ENCODE measurements at places on chromosomes 2 and 18.

- no peak for DNase-seq
These were observed 238.5 kb upstream of the ERBB4 start for GRCh38 chr2:212777020-212777491.

DNA sequence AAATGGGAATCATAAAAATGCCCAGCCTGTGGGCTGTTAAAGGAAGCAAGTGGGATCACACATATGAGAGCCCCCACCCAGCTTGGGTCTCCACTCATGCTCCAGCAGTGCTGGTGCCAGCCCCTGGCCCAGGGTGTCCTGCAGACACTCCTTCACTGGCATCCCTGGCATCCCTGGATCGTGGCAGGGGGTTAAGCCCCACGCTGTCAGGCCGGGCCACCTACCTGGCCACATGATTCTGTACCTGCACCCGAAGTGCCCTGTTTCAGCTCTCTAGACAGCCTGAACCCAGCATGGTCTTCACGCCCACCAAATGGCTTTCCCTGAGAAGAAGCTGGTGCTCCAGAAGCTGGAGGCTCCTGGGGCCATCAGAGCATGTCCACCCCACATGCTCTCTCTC, 137.4 kb downstream of the INHBB start:
- peak; percentile 28 for DNase-seq

DNA sequence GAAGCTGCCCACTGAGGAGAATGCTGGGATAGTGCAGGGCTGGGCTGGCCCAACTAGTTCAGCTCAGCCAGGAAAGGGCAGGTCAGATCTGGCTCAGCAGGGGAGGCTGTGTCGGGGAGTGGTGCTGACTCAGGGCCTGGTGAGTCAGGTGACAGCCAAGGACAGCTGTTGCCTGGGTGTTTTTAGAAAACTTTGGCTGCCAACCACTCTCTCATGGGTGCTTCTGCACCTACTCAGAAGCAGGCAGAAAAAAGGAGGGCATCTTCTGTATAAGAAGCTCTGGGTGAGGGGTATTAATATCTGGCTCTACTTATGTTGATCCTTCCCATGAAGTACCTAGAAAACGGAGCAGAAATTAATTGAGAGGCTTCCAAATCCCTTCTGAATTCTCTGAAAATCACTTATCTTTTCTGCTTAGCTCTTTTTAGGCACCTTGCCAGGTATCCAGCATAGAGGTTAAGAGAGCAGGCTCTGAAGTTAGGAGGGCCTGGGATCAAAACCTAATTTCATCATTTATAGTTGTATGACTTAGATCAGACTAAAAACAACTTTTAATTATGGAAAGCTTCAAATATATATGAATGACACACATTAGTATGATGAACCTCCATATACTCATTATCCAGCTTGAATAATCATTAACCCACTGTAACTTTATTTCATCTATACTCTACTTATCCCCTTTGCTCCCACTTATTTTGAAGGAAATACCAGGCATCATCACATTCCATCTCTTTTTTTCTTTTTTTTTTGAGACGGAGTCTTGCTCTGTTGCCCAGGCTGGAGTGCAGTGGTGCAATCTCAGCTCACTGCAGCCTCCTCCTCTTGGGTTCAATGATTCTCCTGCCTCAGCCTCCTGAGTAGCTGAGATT, 15.5 kb upstream of the RAB10 start:
- no peak for DNase-seq

DNA sequence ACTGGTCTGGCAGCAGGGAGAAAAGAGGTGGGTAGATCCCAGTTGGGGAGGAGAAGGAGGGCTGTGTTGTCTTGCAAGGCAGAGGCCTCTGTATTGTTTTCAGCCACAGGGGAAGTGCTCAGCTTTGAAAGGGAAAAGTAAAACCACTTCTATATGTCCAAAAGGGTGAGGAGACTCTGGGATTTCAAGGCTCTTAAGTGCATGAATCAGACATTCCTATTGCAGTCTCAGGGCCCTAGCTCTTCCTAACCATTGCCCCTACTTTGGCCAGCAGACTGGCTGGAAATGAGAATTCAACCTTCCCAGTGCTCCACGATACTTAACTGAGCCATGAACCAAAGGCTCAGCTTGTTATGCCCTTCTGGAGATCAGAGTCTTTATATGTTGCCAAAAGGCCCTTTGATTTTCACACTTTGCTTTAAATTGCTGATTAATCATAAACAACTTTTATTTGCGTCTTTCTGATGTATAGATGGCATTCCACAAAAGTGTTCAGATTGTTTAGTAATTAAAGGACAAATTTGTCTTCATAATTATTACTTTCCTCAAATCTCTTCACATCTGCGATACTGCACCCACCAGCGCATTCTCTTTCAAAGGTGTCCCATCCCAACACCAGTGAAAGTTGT, 313.8 kb upstream of the MMADHC start:
- DNase-seq = no peak

GRCh38 chr2:204539019-204539385, 6.3 kb upstream of the PARD3B start:
- no peak for DNase-seq

- DNase-seq = no peak
These were observed 126.9 kb upstream of the ZNF516 start for GRCh38 chr18:76621782-76622495.

DNA sequence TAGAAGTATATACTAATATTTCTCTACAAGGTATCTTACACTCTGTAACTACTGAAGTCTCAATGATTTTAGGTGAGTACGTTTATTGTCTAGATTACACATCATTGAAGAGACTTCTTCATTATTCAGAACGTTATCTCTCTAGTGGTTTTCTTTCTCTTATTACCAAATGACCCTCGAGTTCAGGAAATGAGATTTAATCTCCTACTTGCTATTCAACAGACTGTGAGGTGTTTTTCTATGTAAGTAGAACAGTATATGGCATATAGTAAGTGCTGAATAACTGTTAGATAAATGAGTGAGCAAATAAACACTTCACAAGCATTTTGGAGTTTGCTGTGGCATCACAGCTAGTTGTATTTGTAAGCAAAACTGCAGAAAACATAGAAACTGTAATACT, 947.2 kb upstream of the SLC39A10 start:
- no peak for DNase-seq

DNA sequence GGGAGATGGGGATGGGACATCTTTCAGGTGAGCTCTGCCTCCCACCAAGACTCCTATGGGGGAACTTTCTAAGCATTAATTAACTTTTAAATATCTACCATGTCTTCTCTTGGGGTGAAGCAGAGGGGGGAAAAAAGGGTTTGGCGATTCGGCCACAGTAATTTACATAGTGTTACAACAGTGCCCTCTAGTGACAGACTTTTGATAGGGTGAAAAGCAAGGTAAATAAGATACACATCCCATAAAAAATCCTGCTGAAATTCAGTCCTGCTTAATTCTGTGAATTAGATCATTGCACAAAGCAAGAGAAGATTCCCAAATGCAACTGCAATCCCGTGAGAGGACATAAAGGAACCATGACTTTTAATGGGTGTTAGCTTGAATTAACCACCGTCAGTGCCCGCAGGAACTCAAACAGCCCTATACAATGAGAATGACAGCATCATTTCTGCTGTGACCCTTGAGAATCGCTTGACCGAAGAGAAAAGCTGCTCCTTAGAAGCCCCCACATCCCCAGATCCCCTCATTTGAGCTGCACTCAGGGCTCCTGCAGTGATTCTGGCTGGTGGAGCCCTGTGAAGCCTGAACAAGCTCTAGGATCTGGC, 32.8 kb downstream of the FAM124B start:
- no peak for DNase-seq

DNA sequence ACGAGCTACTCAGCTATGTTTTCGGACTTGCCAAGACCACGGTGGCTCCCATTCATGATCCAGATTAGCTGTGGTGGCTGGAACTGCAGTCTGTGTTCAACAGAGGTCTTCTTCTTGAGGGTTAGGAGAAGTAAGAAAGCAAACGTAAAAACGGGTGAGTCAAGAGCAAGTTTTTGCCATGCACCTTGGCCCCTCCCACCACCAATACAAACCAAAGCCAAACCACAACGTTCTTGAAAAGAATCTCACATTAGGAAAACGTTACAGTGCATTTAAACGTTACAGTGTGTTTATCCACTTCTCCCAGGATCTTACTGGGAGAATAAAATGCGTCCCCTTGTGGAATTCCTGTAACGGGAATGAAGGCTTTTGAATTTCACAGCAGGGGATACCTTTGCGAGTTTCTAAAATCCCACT, 725 bp downstream of the FBXO48 start:
- DNase-seq = no peak

DNA sequence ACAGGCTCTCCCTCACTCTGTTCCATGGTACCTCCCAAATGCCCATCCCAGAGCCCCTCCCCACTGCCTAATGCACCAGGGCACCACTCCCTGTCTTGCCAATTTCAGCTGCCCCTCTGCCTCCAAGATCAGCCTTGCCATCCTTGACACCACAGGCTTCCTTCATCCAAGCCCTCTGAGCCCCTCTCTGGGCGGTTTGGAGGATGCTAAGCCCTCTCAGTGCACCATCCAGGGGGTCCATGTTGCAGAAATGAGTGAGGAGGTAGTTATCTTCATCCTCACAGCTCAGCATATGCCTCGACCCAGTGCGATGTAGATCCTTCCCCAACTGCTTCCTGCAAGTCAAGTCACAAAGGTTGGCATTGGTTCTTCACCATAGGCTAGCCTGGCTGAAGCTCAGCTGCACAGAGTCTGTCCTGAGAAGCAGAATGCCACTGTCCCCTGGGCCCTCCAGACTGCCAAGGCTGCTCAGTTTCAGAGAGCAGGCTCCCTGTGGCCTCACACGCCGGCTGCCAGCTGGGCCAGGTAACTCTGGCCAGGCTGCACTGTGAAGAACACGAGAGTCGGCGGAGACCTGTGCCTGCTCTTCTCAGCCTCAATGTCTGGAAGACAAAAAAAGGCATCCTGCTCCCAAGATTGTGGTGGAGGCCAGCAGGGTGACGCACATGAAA, 9.9 kb upstream of the MAP3K2 start:
- DNase-seq = no peak

GRCh38 chr2:44086629-44087028, 82.0 kb upstream of the PPM1B start:
- no peak for DNase-seq

GRCh38 chr18:46622999-46623398, 34.0 kb downstream of the LOXHD1 start:
- no peak for DNase-seq

GRCh38 chr18:51074605-51075004, 44.6 kb downstream of the SMAD4 start:
- DNase-seq = no peak

DNA sequence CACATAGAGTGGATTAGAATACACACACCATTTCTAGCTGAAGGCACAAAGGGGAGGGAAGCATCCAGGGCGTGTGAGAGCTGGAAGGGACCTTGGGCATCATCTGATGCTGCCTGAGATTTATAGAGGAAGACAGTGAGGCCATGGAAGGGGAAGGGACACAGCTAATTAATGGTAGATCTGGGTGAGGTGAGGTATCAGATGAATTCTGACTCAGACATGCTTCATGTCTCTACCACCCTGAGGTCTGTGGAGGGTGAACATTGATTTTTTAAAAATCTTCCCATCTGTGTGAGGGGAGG, 42.2 kb upstream of the OTOF start:
- DNase-seq = no peak

DNA sequence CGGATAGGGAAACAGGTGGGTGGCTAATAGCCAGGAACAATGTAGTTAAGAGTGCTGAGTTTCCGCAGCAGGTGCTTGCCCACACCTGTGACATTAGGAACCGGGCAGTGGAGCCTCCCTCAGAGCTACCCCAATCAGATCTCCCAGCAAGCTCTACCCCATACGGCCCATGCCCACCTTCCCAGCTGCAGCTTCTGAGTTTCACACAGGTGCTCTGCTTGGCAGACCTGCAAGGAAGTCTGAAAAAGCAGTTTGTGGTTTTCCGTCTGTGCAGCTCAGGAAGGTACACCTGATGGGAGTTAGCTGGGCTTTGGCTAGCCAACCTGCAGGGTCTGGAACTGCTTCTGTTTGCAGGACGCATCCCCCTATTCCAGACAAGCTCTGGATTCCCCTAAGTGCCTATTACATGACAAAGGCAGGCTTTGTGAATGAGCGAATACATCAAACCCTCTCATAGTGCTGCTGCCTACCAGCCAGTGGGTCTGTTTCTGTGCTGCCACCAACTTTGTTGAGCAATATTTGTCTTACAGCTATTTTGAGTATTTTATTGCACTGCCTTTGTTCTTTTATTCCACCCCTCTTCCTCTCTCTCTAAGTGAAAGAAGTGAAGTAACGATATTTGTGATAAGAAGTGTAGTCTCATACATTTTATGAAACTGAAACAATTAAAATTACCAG, 24.7 kb upstream of the CEP68 start:
- no peak for DNase-seq

GRCh38 chr18:39647627-39648534, 2082.3 kb upstream of the CELF4 start:
- no peak for DNase-seq

- no peak for DNase-seq
These were observed 84.5 kb downstream of the INHBB start for GRCh38 chr2:120430501-120430830.

GRCh38 chr2:109398366-109399015, 215.3 kb downstream of the SEPTIN10 start:
- no peak for DNase-seq

DNA sequence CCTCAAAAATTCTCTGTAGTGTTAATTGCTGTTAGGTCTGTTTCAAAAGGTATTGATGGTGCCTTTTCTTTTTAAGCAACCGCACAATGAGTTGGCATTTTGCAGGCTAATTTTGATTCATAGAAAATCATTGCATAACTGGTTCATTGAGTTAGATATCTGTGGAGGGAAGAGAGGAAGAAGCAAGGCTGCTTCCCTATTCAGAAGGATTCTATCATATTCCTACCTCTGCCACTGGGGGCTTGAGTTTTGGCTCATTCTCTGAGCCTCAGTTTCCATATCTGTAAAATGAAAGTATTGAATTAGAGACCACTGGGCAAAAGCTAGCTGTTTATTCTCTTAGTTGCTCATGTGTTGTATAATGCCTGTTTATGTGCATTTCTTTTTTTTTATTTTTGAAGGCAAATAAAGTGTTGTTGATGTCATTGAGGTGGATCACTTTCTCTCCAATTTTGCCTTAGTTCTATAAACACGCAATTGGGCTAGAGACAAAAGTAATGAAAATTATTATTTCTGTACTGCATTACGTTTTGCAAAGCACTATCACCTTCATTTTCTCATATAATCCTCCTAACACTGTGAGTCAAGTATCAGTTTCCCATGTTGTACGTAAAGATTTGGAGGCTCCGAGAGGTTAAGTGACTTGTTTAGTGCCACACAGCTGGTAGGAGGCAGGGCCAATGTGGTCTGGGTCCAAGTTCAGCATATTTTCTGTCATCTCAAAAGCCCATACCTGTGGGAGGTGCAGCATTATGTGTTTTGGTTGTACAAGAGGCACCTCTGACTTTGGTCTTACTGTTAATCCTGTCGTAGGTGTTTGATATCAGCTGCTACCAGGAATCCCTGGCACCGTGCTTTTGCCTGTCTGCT, 5.9 kb downstream of the TRIB2 start:
- DNase-seq = no peak

DNA sequence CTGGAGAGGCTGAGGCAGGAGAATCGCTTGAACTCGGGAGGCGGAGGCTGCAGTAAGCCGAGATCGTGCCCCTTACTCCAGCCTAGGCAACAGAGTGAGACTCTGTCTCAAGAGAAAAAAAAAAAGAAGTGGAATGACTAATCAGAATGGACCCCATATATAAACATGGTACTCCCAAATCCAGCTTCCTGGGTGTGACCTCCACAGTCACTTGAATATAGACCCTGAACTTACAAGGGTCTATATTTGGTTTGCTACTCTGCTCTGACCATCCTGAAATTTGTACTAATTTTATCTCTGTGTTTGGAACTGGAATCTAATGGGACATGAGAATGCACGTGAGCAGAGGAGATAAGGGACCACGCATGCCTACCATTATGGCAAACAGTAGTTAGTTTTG, 275.0 kb downstream of the TNS1 start:
- no peak for DNase-seq

- no peak for DNase-seq
These were observed 5.2 kb upstream of the CTDSP1 start for GRCh38 chr2:218394298-218395089.

All from right forelimb (tissue), 1 donor.